ENCODE measurements at places on chromosomes 16 and 17.

- DNase-seq, result peak; percentile 95
Measured at GRCh38 chr16:51556694-51557340, 405.7 kb upstream of the SALL1 start.

- DNase-seq, result no peak
Measured at GRCh38 chr17:70668276-70668937, 499.1 kb downstream of the KCNJ2 start.

DNA sequence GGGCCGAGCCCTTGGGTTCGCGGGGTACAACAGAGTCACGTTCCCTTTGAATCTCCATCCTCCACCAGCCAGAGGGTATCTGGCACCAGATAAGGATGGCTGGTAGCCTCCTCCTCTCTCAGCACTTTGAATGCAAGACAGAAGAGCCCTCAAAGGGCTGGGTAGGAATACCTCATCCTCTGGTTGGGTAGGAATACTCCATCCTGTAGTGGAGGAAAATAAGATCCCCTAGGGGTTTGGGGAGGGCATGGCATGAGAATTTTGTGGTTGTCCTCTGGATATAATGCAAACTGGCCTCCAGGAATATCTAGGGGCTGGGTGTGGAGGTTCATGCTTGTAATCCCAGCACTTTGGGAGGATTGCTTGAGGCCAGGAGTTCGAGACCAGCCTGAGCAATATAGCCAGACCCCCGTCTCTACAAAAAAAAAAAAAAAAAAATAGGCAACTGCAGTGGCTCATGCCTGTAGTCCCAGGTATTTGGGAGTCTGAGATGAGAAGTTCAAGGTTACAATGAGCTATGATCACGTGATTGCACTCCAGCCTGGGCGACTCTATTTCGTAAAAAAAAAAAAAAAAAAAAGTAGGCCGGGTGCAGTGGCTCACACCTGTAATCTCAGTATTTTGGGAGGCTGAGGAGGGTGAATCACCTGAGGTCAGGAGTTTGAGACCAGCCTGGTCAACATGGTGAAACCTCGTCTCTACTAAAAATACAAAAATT lies 2.7 kb downstream of the IGFBP4 start:
- no peak for DNase-seq

GRCh38 chr16:78505544-78506366 lies 406.3 kb downstream of the WWOX start:
- peak; percentile 74 for DNase-seq

GRCh38 chr16:16007743-16008111 lies 58.3 kb downstream of the ABCC1 start:
- DNase-seq, result no peak

Data from fibroblast of villous mesenchyme (primary cell).